ENCODE measurements at places on chromosomes 2 and 18. TPM values are rescaled to one million over a fixed set of nuclear protein-coding genes. Genes with fewer than 3 reads are reported as not detected.

KCNG3 gene
- not detected for total RNA-seq

SLC25A12 gene
- total RNA-seq: 31.3 TPM

CCL20 gene
- total RNA-seq: 0.82 TPM

FHOD3 gene
- not detected for total RNA-seq

AQP12B gene
- not detected for total RNA-seq

TFCP2L1 gene
- 0.14 TPM for total RNA-seq

Data from activated CD8-positive, alpha-beta memory T cell treated with anti-CD3 and anti-CD28 coated beads, Interleukin-2, amount 10 ng/mL, durations not matched to agents 7 days and 5 days (primary cell).